ENCODE measurements at places on chromosomes 2 and 18.

DNA sequence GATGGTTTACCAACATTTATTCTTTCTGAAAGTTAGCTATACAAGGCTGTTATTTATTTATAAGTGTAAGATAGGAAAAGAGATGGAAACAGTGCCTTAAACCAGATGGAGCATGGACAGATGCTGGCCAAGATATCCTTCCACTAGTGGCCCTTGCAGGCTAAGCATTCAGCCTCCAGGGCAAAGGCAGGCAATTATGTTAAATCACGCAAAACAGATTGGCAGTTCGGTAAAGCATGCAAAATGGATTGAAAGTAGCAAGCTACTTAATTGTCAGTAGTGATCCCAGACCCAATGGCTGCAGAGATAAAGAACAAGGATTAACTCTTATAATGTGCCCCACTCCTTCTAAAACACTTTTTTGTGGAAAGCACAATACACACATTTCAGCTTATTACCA lies 105.4 kb upstream of the MAP4K3 start:
- DNase-seq = peak; percentile 68

DNA sequence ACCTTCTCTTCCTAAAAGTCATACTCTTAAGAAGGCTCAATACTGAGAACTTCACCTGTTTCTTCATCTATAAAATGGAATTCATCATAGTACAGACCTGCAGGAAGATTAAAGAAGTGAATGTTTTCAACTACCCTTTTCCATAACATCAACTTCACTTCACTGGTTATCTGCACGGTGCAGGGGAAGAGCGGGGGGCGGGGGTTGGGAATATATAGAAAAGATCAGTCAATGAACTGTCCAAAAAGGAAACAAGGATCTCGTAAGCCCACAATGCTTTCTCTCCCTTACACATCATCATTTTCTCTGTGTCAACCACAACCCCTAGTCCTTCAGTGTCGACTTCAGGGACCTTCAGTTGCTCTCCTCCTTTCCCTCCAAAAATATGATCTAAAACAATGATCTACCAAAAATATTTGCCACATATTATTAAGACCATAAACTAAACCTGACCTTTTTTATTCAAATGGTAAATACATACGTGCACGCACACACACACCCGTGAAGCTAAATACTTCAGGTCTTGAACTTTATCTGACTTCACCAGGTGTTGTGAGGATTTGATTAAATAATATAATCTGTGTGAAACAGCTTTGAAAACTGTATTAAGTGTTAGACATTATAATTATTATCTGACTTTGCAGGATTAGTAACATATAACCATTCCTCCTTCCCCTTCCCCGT lies 4.9 kb downstream of the MBOAT2 start:
- DNase-seq = no peak

- DNase-seq = no peak
Observed at GRCh38 chr2:171741189-171741588, 53.9 kb downstream of the DYNC1I2 start.

DNA sequence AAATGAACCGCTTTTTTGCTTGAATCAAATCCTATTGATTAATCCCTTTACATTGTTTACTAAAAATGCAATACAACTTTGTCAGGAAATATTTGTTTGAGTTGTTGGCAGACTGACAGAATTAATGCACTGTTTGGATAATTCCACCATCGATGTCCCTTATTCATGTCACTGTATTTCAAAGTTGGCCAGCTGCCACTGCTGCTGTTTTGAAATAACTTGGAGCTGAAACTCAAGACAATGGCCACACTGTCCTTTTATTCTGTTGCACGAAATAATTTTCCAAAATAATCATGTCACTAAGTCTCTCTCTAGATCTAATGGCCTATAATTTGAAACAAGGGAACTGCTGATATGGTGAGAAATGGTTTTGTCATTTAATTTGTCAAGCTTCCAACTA lies 55.2 kb upstream of the PAX3 start:
- no peak for DNase-seq

- DNase-seq = no peak
Observed at GRCh38 chr2:69034845-69035244, 21.9 kb downstream of the ANTXR1 start.

DNA sequence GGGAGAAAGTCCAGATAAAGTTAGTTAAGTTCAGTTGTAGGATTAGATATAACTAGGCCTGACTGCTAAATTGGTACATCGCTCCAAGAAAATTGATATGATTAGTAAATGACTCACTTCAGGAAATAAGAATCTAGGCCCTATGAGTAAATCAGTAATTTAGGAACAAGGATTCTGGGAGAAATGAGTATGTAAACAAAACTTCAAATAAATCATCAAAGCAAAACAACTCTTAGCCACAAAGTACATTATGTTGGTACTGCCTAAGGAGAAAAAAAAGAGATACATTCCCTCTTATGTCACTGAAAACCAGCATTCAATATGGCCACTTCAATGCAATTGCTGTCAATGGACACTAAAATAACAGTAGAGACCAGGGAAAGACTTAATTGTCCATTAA lies 529.1 kb downstream of the ZNF804A start:
- no peak for DNase-seq

GRCh38 chr2:65580824-65581223 lies 148.4 kb upstream of the SPRED2 start:
- no peak for DNase-seq

DNA sequence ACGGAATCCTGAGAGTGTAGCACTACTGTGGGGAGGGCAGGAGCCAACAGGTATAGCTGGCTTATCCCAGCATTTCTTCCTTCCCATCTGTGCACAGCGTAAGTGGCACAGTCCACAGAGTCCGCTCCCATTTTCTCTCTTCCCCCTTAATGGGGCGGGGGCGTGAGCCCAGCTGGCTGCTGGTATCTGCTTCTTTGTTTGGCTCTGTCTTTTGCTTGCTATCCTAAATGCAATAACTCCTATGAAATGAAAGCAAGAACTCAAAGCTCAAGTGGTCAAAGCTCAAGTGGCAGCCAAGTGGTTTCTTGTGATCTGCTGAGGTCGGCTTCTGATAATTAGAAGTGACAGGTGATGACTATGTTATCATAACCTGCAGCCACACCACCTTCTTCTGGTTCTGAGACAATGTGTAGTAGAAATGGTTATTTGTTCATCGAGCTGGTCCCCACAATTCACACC lies 192.7 kb downstream of the PLCL1 start:
- DNase-seq = no peak

- no peak for DNase-seq
Observed at GRCh38 chr2:47039913-47040562, 115.1 kb downstream of the STPG4 start.

GRCh38 chr2:17971531-17972125 lies 93.2 kb downstream of the KCNS3 start:
- no peak for DNase-seq

GRCh38 chr2:70767079-70767698 lies 811 bp downstream of the ADD2 start:
- DNase-seq = peak; percentile 72

- DNase-seq = no peak
Observed at GRCh38 chr2:219961947-219962498, 334.6 kb downstream of the SLC4A3 start.
